ENCODE measurements at places on chromosomes 2 and 18.

DNA sequence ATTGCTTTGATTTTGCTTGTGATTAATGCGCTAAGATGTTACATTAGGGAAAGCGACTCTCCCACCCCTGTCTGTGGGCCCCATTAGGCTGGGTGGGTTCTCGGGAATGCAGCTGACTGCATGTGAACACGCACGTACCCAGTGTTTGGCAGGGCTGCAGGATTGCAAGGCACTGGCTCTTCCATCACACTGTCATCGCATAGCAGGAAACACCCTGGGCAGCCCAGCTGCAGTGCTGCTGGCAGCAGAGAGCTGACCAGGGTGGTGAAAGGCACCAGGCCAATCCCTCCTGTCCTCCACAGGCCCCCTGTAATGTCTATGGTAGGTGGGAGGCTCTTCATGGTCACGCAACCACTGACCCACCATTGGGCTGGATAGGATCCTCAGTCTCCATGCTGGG lies 34.4 kb upstream of the FZD7 start:
- DNase-seq: no peak

DNA sequence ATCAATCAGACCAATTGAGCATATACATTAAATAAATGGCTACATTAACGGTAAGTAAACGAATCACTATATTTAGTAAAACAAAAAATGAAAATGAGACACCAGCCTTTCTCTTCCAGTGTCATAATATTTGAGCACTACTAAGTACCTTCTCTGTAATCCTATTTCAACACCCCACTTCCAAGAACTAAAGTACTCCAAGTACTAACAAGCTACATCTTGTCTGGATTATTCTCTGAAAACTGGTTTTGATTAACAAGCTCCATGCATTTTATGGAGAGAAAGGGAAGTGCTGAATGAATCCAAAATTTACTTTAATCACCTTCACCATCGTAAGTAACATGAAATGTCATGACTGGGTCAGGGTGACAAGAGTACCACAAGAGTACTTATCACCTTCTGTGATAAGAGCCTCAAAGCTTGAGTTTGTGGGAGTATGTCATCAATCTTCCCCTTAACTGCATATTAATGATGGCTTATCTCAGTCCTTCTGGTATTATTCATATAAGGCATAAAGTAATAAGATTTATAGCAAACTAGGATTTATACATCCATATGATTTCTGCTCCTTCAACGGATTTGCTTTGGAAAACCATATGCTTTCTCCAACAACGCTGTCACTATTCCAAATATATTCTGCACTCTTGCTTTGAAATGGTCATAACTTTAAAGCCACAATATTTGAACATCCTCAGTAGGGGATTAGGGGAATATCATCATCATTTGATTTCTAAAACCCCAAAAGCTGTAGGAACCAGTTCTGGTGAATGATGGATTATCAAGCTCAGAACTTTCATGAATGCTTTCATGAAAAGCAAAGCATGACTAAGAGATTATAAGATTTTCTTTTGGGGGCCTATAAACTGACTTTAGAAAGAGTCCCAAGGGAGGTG lies 127.0 kb downstream of the ANTXR1 start:
- no peak for DNase-seq

- DNase-seq: no peak
Observed at GRCh38 chr18:58064406-58064998, 20.5 kb downstream of the NEDD4L start.

DNA sequence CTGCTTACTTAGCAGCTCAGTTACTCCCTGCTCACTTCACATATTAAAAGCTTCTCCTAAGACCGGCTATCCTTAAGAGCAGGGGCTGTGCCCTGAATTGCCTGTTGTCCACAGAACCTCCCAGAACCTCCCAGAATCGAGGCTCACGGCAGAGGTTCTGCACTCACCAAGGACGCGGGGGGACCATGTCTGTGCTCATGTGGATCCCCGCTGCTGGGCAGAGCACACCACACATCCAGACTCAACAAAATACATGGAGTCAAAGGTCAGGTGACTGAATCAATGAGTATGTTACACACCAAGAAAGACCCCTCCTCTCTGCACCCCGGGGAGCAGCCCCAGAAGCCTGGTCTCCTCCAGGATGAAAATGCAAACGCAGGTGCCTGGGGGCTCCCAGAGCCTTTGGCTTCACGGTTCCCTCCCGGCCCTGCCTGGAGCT lies 149.0 kb downstream of the MBP start:
- no peak for DNase-seq

- no peak for DNase-seq
Observed at GRCh38 chr2:112791019-112791418, 6.7 kb upstream of the IL1A start.

Measured in activated CD4-positive, alpha-beta T cell treated with anti-CD3 and anti-CD28 coated beads, Interleukin-10, Interleukin-2, amounts not matched to agents 100 ng/mL and 50 ng/mL, durations not matched to agents 16 hours and 8 hours (primary cell).